ENCODE measurements at places on chromosomes 12 and 14. TPM values are rescaled to one million over a fixed set of nuclear protein-coding genes. Genes with fewer than 3 reads are reported as not detected.

Gene MLF2
- 144 TPM for total RNA-seq

Gene PPP1CC
- total RNA-seq, result 70.9 TPM

Gene CLEC4D
- not detected for total RNA-seq

Gene PARP2
- 18.9 TPM for total RNA-seq

Gene INHBC
- not detected for total RNA-seq

Gene GYS2
- total RNA-seq, result not detected

Gene KRT2
- total RNA-seq, result not detected

Gene PROX2
- total RNA-seq, result not detected

Gene MYH6
- not detected for total RNA-seq

Gene ANKRD33
- not detected for total RNA-seq

Gene KRT75
- total RNA-seq, result not detected

Gene MYO1H
- not detected for total RNA-seq

Gene FOXN4
- total RNA-seq, result not detected

Gene SETD1B
- total RNA-seq, result 6.4 TPM

Gene OTUB2
- 0.66 TPM for total RNA-seq

Gene SMOC1
- total RNA-seq, result not detected

Gene TAS2R10
- total RNA-seq, result 0.44 TPM

Gene GPR84
- not detected for total RNA-seq

Gene REM2
- total RNA-seq, result not detected

Gene C12orf56
- 2.8 TPM for total RNA-seq

Gene C1RL
- 15.0 TPM for total RNA-seq

Gene NUAK1
- total RNA-seq, result 43.8 TPM

Gene AMDHD1
- total RNA-seq, result 0.14 TPM

Gene PELI2
- 3.4 TPM for total RNA-seq

Gene NPAS3
- not detected for total RNA-seq

Gene NR1H4
- not detected for total RNA-seq

Gene KCNJ8
- not detected for total RNA-seq

Gene CD163
- total RNA-seq, result not detected

Gene COX8C
- not detected for total RNA-seq

Gene POLE
- 6.8 TPM for total RNA-seq

Gene CFAP73
- total RNA-seq, result not detected

Gene CCDC196
- not detected for total RNA-seq

Gene CCDC175
- not detected for total RNA-seq

Gene PLCZ1
- not detected for total RNA-seq

Gene KRT6C
- not detected for total RNA-seq

Gene ADGRD1
- not detected for total RNA-seq

Gene ADAM20
- total RNA-seq, result 1.4 TPM
